ENCODE measurements at places on chromosomes 3 and 15.

GRCh38 chr3:2540115-2540514 is 441.4 kb downstream of the CNTN4 start:
- DNase-seq = no peak

GRCh38 chr3:52023860-52024764 is 28.4 kb upstream of the RPL29 start:
- DNase-seq = no peak

- no peak for DNase-seq
Measured at GRCh38 chr15:32967521-32967920, 227.0 kb downstream of the FMN1 start.

DNA sequence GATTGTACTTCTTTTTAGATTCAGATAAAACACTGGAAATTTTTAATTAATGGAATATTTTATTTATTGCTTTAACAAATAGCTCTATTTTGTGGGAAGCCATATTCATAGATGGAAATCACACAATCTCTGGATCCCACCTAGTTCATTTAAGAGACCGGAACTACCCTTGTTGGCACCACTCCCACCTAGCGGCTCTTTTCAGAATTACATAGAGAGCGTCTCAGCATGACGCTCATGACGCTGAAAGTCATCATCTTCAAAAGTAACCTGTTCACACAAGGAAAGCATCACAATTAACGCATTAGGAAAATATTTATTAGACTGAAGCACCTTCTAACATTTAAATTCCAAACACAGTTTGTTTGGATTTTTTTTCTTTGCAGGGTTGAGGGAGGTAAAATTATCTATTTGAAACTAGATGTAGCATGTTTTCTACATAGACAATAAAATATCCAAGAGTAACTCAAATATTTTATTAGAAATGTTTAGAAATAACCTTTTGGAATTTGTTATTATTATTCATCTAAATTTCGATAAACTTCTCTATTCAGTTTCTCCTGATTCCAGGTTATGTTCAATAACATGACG is 214.9 kb upstream of the ARRDC4 start:
- no peak for DNase-seq

- no peak for DNase-seq
Measured at GRCh38 chr3:120526011-120526870, 69.9 kb upstream of the NDUFB4 start.
